ENCODE measurements at places on chromosomes 13 and 19.

DNA sequence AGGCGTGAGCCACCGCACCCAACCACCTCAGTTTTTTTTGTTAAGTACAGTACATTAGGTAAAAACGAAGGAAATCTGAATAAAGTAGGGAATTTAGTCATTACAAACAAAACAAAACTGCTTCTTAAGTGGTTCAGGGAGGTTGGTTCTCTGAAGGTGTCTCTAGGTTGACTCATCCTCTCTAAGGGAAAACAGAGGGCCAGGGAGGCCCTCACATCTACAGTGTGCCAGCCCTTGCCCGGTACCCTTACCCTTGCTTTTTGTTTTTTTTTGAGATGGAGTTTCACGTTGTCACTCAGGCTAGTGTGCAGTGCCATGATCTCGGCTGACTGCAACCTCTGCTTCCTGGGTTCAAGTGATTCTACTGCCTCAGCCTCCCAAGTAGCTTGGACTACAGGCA is 17.2 kb upstream of the JUND start:
- DNase-seq, result no peak

GRCh38 chr19:1465191-1466016 is 13.6 kb downstream of the C19orf25 start:
- DNase-seq, result no peak

DNA sequence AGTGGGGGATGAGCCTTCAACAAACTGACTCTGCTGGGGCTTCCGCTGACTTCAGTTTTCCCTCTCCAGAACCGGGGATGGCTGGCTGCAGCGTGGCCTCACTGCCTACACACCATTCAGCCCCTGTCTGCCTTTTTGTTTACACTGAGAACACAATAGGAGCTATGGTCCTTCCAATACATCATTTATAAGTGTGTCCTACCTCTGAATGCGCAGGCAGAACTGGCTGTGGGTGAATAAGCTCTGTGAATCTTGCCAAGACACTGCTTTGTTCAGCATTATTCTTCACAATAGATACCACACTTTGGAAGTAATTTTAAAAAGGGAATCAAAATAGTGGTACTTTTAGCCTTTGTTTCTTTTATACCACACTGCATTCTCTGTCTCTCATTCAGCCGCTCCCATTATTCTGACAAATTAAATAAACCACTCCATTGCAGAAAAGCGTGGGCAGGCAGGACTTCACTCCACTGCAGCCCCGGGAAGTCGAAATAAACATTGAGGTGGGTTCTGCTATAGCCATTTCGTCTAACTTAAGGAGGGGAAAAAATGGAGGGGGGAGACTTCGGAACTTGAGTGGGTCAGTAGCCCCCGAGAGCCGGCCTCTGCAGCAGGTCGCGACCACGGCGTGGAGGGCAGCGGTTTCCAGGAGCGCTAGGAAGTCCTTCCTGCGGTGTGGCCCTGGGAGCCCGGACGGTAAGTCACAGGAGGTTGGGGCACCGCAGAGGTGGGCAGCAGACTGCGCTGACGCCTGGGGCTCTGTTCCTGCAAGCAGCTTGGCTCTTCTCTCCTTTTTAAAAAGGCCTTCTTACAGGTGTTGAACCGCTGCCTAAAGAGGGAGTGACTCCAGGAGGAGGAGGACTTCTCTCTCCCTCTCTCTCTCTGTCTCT is 94.8 kb upstream of the SOX1 start:
- DNase-seq, result no peak

DNA sequence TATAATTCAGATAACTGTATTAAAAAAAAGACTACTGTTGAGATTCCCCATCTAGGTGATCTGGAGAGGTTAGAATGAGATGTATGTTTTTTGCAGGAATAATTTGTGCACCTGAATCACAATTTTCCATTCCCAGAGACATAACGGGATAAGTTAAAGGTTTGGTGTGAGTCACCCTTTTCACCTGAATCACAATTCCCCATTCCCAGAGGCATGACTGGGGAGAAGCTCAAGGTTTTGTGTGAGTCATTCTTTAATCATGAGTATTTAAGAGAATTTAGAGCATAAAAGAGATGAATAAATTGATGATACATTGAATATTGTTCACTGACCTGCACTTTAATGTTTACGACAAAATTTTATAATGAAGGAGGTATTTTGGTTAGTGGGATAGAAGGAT is 9.0 kb downstream of the OR7A5 start:
- DNase-seq, result no peak
